Upper lobe of left lung (tissue), 6 donors: ENCODE measurements at places on chromosomes 3 and 15. TPM values are rescaled to one million over a fixed set of nuclear protein-coding genes. Genes with fewer than 3 reads are reported as not detected.

Gene SLC24A5
- total RNA-seq: not detected

Gene ECT2
- 7.1 TPM for total RNA-seq

Gene MCTP2
- 33.4 TPM for total RNA-seq

Gene CCDC39
- 0.94 TPM for total RNA-seq

Gene MYO5C
- 59.9 TPM for total RNA-seq

Gene MYO1E
- 61.7 TPM for total RNA-seq

Gene FGD5
- 52.4 TPM for total RNA-seq

Gene UBAP1L
- total RNA-seq: 3.3 TPM

Gene RTP3
- not detected for total RNA-seq
